ENCODE measurements at places on chromosomes 12 and 14.

GRCh38 chr12:18951218-18951617, 178.3 kb upstream of the PLEKHA5 start:
- no peak for DNase-seq

DNA sequence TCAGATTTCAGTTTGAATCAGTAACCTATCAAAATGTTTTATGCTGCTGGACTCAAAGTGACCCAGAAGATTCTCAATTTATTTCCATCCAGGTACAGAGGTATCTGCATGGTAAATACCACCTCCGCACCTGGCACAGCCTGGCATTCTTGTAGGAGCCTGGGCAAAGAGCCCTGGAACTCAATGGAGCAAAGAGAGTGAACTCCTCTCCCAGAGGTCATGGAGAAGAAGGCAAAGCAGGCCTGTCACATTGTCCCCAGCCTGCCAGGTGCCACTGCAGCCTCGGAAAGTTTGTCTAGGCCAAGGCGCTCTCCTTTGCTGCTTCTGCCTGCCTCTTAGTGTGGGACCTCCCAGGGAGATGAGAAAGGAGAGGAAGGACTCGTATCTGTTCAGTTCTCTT, 319.8 kb downstream of the ZFP36L1 start:
- no peak for DNase-seq

DNA sequence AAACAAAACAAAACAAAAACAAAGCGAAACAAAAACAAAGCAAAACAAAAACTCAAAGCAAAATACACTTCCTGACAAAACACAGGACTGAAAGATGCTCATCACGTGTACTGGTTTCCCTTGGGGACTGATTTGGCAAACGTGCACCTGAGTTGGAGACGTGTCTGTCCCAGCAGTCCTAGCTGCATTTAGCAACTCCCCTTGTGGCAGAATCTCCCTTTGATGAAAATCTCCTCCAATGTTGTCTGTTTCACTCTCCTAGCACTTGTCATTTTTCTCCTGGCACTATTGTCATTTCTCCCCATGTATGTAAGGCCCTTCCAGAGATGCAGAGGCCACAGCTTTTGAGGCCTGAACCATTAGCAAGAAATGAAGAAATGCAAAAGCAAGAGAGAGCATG, 6.8 kb upstream of the SLC24A4 start:
- no peak for DNase-seq

DNA sequence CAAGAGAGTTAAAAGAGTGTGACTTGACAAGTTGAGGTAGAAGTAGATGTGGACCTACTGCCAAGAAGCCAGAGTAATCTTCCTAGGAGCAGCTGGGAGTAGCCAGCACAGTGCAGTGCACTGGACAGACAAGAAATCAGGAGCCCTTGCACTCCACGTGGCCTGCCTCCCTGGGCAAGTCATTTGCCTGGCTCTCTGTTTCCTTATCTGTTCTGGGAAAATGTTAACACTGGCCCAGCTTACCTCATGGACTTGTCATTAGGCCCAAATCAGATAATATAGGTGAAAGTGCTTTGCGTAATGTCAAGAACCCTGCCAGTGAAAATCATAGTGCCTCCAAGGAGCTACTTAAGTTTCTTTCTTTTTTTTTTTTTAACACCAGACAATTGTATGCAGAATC, 19.2 kb downstream of the SLC7A8 start:
- no peak for DNase-seq

DNA sequence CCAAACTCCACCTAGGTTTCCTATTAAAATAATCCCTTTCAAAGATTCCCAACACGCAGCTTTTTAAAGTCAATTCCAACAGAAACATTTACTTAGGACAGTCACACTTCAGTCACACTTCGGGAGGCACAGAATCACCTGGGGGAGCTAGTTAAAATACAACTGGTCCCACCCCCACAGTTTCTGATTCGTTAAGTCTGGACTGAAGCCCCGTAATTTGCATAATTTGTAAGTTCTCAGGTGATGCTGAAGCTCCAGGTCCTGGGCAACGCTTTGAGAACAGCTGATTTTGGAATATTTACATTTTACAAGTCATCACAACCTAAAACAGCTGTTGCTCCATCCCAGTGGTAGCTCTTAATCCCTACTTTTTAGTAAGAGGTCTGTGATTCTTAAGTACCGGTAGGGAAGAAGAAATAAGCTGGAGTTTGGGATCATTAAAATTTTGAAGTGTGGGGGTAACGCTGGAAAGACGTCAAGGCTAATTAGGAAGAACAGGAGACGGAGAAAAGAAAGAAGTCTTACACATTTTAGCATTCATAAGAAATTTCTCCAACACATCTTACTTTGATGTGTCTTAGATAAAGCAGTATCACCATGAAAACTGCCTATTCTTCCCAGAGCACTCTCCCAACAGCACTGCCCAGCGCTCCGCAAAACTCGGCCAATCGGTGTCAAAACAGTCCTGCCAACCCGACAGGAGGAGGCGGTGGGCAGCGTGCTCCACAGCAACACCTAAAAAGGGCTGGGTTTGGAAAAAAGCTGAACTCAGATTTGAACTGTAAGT, 1.1 kb downstream of the IPO8 start:
- DNase-seq = no peak

DNA sequence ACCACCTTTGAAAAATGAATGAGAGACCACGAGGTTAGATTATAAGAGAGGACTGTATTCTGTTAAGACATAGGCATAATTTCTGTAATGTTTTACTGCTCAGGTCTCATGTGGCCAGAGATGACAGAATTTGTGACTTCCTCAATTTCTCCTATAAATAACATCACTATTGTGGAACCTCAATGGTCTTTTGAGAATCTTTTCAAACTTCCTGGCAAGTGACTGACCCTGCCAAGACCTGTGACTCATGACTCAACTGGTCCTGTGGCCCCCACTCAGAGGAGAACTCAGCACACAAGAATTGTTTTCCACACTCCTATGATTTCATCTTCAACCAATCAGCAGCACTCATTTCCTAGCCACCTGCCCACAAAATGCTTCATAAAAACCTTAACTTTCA, 508.2 kb upstream of the ATP2B1 start:
- DNase-seq = no peak

DNA sequence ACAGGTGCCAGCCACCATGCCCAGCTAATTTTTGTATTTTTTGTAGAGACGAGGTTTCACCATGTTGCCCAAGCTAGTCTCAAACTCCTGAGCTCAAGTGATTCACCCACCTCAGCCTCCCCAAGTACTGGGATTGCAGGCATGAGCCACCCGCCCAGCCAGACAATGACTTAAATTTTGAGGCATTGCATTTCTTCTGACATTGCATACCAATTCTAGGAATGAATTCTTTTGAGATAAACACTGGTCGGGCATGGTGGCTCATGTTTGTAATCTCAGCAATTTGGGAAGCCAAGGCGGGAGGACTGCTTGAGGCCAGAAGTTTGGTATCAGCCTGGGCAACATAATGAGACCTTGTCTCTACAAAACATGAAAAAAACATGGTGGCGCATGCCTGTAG, 2.5 kb upstream of the CELA1 start:
- DNase-seq = no peak

DNA sequence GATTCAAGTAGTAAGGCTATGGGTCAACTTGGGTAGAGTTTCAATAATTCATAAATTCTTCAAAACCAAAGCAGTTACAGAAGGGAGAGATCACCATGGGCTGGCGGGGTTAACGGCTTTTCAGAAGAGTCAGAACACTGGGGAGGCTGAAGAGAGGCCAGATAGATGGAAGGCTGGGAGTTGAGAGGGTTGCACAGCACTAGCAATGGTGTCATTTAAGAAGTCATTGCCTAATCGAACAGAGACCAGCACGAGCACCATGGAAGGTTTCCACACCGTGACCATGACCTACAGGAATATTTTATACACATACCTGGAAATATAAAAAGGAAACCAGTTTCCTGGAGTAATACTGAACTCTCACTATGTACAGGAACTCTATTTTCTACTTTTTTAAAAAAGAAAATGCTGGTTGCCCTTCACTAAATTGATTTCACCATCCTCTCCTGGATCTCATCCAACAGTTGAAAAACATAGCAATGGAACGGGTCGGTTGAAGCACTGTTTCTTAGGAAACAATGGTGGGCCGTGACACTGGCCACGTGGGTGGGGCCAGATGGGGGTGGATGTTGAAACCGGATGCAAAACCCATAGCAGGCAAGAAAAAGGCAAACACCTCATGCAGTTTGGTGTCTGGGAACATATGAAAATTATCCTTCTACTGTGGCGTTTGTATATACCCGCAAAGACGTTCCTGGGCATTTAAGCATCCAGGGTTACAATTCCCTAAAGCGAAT, 38.0 kb upstream of the RIN3 start:
- no peak for DNase-seq

DNA sequence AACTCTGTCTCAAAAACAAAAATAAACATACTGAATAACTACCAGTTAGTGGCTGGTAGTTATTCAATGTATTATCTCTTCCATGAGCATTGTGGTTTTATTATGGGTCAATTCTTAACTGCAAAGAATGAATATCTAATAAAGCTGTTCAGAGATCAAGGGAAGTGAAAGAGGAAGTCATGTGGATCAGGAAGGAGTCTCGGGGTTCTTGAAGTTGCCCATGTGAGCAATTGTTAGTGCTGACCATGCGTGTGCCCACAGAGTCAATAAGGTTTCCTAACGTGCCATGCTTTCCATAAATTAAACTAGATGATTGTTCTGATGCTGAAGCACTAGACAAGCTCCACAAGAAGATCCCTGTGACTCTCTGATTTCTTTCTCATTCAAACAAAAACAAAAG, 136.5 kb upstream of the CPSF6 start:
- no peak for DNase-seq

- DNase-seq = no peak
These were observed 242.4 kb downstream of the SLC15A4 start for GRCh38 chr12:128581321-128581761.

DNA sequence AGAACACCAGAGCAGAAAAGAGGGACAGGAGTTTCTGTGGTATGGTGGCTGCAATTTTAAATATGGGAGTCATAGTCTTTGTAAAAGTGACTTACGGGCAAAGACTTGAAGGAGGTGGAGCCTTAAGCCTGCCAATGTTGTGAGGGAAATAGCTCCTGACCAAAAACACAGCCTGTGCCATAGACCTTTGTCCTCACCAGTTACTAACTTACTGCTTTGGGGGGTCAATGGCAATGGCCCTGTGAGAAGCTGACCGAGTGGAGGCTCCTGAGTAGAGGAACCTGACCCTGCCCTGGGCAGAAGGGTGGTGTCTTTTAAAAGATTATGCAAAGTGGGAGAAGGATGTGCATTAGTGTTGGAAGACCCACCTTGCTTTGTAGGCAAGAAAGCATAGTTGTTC, 3.8 kb downstream of the MTHFD1 start:
- DNase-seq = no peak

- DNase-seq = no peak
These were observed 28.8 kb downstream of the KRT80 start for GRCh38 chr12:52162981-52163380.

DNA sequence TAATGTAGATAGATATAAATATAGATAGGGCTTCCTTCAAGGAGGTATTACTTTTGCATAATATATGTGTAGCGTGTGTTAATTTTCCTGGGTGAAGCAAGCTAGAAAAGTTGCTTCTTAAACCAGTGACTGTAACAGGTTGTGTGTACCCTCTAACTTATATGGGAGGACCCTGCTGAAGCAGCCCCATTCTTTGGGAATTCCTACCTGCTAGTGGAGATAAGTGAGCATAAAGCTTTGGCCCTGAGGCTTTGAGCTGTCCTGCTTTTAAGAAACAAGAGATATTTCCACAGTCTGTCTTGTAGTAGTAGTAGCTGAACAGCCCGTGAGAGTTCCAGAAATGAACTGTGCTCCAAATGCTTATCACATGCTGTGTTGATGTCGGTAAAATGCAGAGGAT, 8.6 kb downstream of the RMST start:
- DNase-seq = no peak

DNA sequence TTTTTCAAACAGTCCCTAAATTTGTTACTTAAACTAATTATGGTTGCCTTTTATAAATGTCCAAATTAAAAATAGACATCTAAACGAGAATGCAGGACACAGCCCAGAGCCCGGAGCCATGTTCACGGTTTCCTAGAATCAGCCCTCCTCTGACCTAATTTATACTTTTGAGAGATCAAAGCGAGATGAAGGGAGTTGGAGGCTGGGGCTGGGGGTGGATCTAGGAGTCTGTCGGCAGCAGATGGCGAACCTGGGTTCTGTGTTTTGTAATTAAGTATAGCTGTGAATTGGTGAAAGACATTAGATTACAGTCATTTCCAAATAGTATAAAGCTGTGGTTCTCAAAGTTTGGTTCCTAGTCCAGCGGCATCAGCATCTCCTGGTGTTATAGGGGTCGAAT, 210.1 kb downstream of the SLC41A2 start:
- DNase-seq = no peak

GRCh38 chr12:74985293-74985985, 224.2 kb downstream of the KCNC2 start:
- DNase-seq = no peak

DNA sequence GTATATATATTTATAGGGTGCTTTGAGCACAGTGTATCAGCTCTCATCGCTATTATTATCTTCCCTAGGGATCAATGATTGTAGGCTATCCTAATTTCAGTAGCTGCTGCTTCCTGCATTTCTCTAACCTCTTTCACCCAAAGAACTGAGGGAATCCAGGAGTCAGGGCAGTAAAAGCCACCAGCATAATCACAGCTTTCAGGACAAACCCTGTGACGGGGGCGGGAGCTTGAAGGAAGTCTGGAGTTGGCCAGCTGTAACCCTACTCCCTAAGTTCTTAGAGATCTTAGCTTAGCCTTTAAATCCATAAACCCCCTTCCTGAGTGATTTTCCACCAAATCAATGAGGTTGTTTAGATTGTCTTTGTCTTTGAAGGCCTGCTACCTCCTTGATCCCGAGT, 33.7 kb downstream of the FLVCR2 start:
- no peak for DNase-seq

DNA sequence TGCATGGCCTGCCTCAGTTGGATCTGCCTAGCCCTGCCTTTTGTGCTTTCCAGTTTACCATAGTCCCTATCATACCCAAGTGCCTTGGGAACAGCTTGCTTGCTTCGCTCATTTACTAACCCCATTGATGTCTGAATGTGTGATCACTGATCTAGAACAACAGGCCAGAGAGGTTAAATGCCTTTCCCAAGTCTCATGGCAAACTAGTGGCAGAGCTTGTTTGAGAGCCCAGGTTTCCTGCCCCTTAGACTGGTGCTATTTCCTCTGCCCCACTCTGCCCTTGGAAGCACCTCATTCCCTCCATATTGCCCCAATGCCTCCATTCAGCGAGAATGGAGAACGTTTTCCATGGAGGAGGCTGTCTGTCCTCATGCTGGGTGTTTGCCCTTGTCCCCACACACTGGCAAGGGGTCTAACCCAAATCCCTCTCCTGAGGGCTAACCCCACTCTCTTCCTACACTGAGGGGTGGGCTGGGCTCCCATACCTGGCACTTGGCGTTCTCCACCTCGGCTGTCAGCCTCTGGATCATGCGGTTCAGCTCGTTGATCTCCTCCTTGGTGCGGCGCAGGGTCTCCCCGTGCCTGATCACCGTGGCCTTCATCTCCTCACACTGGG, 19.8 kb downstream of the KRT7 start:
- no peak for DNase-seq

DNA sequence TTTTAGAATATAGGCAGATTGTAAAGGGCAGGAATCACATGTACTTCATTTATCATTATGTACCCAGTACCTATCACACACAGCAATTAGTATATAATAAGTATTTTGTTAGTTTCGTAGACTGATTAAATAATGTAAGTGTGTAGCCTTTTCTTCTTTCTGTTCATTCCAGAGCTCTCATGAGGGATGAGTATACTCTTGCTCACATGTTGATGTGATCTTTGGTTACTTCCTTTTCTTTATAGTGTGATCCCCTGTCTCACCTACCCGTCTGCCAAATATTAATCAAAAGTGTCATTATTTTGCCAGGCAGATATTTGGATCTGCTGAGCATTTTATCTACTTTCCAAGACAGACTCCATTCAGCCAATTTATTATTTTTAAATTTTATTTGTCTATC, 156.1 kb downstream of the PCNX1 start:
- DNase-seq = no peak

Measured in activated CD8-positive, alpha-beta memory T cell treated with anti-CD3 and anti-CD28 coated beads for 48 hours (primary cell).